ENCODE measurements at places on chromosomes 4 and X.

GRCh38 chr4:121786221-121786620 is 14.9 kb upstream of the EXOSC9 start:
- no peak for DNase-seq

- no peak for DNase-seq
These were observed 68.2 kb upstream of the ACSL1 start for GRCh38 chr4:184893801-184894571.

GRCh38 chr4:123995936-123996335 is 599.3 kb downstream of the SPRY1 start:
- DNase-seq: no peak

DNA sequence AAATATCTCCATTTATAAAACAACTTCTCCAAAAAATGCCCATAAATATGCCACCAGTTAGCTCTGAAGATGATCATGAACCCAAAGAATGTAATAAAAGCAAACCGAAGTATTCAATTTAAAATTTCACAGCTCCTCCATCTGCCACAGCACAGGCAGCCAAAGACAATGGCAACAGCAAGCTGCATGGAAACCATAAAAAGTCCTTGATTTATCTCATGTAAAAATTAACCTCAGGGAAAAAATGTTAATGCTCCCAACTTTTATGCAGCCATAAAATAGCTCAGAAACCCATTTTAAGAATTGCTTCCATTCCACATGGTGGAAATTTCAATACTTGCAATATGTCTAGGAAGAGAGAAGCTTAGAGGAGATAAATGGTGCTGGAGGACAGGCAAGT is 132.3 kb upstream of the ARHGEF9 start:
- DNase-seq: no peak

DNA sequence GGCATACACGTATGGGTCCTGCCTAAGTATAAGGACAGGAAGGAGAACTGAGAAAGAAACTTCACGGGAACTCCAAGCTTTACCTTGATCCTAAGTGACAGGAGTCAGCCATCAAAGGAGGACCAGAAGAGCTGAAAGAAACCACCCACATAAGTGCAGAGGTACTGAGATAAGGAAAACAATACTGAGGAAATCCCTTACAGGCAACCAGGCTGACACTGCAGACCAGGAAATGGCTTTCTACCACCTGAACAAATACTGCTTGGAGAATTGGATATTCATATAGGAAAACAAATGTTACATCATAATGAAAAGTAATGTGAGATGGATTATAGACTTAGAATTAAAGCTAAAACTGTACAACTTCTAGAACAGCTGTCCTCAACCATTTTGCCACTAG is 127.0 kb downstream of the IL15 start:
- no peak for DNase-seq

DNA sequence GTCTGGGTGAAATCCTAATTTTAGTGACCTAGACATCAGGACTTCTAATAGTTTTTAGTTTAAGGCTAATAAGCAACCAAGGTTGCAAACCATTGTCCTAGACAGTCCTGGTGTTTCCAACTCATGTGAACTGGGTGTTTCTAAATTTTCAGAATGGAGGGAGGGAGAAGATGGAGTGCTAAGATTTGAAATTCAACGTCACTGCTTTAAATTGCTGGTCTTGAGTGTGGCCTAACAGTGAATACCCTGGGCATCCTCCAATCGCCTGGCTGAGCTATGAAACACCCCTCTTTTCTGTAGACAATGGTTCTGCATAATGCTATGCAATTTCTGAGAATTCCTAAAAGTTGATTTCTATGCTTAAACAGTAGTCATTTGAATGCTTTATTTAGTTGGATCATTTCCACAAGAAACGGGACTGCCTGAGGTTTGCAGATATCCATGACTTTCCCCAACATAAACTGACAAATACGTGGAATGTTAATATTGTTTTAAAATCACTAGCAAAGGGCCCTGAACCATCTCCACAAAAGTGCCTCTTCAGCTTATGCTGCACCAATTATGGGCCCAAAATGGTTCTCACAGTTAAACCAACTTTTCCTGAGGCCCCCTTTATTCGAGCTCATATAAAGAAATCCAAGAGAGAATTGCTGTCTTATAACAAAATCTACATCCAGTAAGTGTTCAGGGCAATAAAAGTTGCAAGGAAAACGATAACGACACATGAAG is 1.1 kb downstream of the FBXL5 start:
- no peak for DNase-seq

- DNase-seq: no peak
These were observed 127.5 kb upstream of the NRK start for GRCh38 chrX:105694839-105695238.

GRCh38 chr4:147741190-147741788 is 9.4 kb downstream of the ARHGAP10 start:
- no peak for DNase-seq

- DNase-seq: no peak
These were observed 110.9 kb downstream of the FRAS1 start for GRCh38 chr4:78168029-78168428.

DNA sequence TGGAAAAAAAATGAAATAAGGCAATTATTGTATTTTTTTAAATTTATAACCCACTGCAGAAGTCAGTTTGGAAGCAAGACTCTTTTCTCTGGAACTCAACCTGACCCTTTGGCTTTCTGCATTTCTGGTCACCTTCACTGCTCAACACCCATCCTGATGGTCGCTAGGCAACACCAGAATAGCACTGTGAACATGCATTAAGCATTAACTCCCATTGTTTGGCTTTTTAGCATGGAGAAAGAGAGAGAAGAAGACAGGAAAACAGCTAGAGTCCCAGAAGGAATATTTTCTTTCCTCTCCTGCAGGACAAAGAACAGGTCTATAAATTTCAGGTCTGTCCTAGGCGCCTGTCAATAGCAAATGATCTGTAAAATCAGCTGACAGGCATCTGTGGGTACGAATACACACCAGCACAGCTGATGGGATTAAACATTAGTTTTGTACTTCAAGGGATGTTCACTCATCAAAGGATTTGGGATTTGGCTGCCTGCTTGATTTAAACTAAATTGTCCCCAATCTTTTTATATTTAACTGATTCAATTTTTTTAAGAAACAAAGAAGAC is 137.2 kb upstream of the ETNPPL start:
- no peak for DNase-seq

DNA sequence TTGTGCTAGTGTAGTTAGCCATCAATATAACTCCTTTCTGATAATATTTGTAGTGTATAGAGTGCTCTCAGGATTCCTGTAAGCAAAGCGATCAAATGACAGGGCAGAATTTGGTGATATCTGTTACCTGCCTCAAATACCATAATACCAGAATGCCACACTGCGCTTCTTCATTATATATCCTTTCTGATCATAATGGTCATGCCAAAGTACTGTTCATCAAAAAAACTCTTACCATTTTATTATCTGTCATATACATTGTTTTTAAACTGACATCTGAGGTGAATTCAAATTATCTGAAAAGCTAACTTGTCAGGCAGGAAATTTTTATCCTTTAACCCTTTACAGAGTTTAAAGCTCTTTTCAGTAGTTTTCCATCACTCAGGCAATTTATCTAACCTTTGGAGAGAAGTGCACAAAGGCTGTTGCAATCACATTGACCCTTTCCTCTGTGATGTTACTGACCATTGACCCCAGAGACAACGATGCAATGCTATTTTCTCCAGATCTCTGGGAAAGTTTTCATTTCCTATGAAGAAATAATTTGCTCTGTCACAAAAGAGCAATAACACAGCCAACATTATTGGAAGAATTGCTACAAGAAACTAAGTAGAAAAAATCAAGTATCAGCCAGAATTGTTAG is 37.4 kb downstream of the UGT2B4 start:
- no peak for DNase-seq

DNA sequence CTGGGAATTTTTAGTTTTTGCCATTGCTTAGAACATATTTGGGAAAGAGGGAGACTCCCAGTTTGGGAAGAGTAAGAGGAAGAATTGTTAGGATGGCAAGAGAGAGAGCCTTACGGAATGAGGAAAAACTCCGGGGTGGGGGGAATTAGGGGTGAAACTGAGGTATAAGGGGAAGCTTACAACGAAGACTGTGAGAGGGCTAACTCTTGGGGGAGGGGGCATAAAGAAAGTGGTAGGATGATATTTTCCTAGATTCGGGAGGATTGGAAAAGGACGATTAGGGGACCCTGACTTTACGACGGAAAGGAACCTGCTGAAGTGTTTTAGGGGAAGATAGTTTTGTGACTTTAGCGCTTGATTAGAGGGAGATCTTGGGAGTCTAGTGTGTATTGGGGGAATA is 86.2 kb upstream of the HPRT1 start:
- DNase-seq: no peak

DNA sequence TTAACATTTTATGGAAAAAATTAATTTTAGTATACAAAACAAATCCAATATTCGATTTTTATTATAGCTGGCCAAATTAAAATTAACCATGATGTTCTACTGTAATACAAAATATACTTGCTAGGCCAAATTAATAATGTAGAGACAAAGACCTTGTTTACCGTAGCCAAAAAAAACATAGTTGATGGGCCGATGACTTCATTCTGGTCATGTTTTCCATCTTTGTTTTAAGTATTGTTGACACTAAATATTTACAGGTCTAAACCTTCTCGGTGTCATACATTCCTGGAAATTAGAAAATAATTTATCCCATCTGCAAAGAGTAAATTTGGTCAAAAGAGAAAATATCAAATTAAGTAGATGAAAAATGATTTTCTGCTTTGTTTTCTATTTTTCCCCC is 698.5 kb downstream of the GRID2 start:
- no peak for DNase-seq

GRCh38 chr4:127126718-127127117 is 506.0 kb upstream of the INTU start:
- DNase-seq: no peak

DNA sequence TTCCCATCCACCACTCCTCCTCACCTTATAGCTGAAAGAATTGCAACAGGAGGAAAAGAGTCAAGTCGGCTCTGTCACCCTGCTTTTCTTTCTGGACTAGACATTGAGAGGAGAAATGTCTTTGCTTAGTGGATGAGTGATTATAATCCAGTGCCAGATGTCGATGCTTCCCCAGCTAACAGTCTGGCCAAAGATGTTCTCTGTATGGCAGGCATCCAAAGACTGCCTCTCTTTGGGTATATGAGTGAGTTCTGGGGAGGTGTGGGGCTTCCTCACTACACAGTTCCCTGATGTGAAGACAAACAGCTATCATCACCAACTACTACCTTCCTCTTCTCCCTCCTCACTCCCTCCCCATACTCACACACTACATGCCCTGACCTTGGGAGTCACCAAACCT is 90.9 kb downstream of the COMMD8 start:
- DNase-seq: no peak

DNA sequence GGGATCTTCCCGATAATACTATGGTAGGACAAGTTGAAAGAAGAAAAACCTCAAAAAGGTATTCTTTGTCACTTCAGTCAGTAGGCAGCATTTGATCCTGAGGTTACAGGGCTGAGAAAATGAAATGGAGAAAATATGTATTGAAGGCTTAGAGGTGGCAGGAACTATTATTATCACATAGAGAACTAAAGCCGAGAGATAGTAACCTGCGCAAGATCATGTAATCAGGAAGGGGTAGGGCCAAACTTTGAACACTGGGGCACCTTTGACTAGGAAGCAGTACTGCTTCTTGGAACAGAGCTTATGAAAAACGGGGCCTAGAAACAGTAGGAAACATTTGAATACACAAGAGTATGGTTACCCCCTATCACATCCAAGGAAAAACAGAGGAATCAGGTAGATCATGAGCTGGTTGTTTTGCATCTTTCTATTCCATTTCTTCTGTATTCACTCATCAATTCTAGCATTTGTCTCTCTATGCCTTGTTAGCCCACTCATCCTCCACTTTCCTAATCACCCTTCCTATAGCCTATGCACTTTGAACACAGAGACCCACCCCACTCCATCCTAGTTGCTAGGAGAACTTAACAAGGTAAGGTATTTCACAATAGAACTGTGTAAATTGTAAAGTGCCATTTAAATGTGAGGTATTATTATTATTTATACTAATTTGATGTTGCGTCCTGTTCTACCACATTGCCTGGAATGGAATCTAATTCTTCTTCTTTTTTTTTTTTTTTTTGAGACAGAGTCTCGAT is 34.6 kb upstream of the SLC9A7 start:
- DNase-seq: no peak

- DNase-seq: no peak
These were observed 6.5 kb downstream of the UGT2B17 start for GRCh38 chr4:68569466-68570121.

- DNase-seq: no peak
These were observed 55.2 kb downstream of the MMRN1 start for GRCh38 chr4:89949782-89950387.

DNA sequence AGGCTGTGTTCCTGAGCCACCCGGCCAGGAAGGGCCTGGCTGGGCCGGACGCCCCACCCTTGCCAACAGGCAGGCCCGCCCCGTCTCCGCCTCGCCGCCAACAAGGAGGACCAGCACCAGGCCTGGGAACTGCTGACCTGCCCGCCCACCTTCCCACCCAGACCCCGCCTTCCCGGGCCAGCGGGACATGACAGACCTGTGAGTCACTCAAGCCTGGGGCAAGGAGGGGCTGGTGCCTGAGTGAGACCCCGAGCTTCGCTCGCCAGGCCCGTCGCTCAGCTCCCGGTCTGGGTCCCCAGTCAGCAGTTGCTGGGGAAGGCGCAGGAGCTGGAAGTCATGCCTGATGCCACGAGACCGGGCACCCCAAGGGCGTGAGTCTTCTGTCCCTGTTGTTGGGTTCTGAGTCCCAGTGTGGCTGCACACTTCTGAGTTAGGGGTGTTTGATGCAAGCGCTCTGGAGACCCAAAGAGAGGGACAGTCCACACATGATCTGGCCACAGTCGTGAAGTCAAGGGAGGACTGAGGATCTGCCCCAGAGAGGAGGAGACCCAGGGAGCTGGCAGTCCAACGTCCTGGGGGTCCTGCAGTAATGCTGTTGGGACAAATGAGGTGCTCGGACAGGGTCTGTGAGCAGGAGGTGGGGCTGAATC is at the start of gene DNASE1L1:
Gene DNASE1L1 (minus strand): TSS at position 33 of the 650 bp plus-strand sequence. CDS start 3,686 bp downstream, outside the sequence.
- DNase-seq: no peak

GRCh38 chr4:183153190-183153916 is 54.3 kb downstream of the WWC2 start:
- no peak for DNase-seq

Measured in stimulated activated CD4-positive, alpha-beta T cell treated with anti-CD3 and anti-CD28 coated beads, TNF-alpha, amount 100 ng/mL, for 48 hours (primary cell).